ENCODE measurements at places on chromosomes 16 and 17.

GRCh38 chr16:27790546-27791403 lies 240.8 kb downstream of the KATNIP start:
- no peak for DNase-seq

- peak; percentile 21 for DNase-seq
Measured at GRCh38 chr16:25126820-25127232, 15.3 kb downstream of the LCMT1 start.

- no peak for DNase-seq
Measured at GRCh38 chr16:29154676-29155121, 169.8 kb downstream of the LAT start.

DNA sequence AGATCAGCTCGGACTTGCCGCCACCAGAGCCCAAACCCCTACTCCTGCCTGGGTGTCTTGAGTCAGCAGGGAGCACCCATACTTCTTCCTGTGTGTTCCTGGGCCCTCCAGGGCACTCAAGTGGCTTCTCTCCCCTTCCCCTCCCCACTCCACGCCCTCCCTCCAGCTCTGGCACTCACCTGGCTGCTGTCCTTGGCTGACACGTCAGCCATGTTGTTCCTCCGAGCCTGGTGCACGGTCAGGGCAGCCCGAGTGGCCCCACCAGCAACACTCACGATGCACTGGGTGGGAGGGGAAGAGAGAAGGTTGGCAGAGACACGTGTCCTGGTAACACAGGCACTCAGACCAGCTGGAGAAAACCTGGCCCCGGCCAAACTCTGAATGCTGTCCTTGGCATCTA lies 11.5 kb downstream of the RUSF1 start:
- no peak for DNase-seq

GRCh38 chr17:41589301-41589700 lies 2.6 kb upstream of the KRT14 start:
- no peak for DNase-seq

DNA sequence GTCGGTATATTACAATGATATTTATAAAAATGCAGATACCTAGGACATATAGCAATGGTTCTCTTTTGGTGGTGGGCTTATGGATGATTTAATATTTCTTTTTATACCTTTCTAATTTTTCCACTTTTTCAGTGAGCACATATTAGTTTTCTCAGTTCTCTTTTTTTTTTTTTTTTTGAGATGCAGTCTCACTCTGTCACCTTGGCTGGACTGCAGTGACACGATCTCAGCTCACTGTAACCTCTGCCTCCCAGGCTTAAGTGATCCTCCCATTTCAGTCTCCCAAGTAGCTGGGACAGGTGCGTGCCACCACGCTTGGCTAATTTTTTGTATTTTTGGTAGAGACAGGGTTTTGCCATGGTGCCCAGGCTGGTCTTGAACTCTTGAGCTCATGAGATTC lies 15.1 kb downstream of the MAP3K14 start:
- no peak for DNase-seq

DNA sequence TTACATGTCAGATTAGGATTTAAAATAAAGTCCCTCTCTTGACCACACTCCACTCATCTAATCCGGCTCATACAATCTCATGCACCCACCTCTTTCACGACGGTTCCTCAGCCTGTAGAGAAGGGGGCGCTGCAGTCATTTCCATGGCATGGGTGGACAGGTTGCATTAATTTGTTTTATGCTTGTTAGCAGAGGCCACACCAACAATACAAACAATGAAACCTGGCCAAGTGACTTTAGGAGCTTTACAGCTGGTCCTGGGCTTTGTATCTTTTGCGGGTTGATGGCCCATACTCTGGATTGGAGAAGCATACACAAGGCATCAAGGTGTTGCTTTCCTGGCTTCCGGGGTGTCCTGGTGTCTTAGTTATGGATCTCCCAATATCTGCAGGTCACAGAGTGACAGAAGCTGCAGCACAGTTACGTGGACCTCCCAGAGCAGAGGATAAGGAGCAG lies 9.7 kb upstream of the SNF8 start:
- DNase-seq = no peak

- no peak for DNase-seq
Measured at GRCh38 chr17:80566054-80566400, 21.4 kb downstream of the RPTOR start.

GRCh38 chr16:10920726-10921427 lies 21.4 kb downstream of the DEXI start:
- DNase-seq = no peak

- peak; percentile 19 for DNase-seq
Measured at GRCh38 chr17:27526604-27527002, 70.4 kb downstream of the KSR1 start.

- DNase-seq = no peak
Measured at GRCh38 chr16:84228256-84228838, 11.5 kb downstream of the KCNG4 start.

DNA sequence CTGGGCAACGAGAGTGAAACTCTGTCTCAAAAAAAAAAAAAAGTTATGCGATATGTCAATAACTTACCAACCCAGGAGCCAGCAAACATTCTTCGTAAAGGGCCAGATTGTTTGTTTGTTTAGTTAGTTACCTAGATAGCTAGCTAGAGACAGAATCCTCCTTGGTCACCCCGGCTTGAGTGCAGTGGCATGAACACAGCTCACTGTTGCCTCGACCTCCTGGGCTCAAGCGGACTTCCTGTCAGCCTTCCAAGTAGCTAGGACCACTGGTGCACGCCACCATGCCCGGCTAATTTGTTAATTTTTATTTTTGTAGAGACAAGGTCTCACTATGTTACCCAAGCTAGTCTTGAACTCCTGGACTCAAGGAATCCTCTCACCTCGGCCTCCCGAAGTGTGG lies 113.0 kb downstream of the LITAF start:
- DNase-seq = no peak

- DNase-seq = no peak
Measured at GRCh38 chr17:45910667-45911066, 16.3 kb downstream of the MAPT start.

GRCh38 chr17:41724476-41725050 lies 9.9 kb downstream of the HAP1 start:
- no peak for DNase-seq

DNA sequence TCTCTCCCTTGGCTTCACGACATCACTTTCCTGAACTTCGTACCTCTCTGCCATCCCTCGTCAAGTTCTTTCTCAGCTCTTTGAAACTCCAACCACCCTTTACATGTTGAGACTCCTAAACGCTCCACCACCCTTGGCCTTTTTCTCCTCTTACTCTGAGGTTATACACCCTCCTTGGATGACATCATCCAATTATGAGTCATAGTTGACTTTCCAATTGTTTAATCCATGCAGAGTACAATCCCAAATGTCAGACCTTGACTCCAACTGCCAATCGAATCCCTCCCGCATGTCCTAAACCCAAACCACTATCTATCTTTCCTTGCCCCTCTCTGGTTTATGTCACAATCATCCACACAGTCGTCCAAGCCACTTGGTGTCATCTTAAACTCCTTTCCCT lies 18.4 kb upstream of the C16orf82 start:
- DNase-seq = no peak

DNA sequence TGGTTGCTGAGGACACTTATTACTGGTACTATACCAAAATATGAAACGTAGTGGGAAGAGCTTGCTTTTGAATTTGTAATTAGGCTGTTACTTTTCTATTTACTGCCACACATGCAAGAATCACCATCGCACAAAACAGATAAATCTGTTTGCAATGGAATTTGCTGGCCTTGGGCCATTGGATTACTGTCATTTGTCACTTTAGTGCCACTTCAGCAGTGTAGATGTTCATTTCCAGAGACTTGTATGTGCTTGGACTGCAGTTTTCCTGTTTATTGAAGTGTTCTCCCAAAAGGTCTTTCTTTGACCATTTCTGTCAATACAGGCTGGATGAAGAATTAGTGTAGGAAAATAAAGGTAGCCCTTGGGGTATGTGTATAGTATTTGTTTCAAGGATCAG lies 4.5 kb downstream of the USP10 start:
- no peak for DNase-seq

DNA sequence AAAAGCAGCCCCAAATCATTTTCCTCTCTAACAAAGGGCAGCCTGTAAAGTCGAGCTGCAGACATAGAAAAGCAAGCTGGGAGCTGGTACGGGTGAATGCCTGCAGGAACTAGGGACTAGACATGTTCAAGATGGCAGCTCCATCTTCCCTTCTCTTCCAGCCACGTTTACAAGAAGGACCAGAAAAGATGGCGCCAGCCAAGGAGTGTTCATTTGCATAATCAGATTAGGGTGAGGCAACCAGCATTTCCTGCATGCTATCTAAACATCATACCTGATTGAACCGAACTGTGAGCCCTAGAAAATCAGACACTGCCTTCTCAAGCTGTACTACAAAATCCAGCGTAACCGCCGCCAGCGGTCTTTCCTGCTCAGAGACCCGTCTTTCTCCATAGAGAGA lies 896.8 kb downstream of the CDH11 start:
- DNase-seq = no peak

- DNase-seq = no peak
Measured at GRCh38 chr16:49993579-49993978, 31.4 kb upstream of the CNEP1R1 start.

DNA sequence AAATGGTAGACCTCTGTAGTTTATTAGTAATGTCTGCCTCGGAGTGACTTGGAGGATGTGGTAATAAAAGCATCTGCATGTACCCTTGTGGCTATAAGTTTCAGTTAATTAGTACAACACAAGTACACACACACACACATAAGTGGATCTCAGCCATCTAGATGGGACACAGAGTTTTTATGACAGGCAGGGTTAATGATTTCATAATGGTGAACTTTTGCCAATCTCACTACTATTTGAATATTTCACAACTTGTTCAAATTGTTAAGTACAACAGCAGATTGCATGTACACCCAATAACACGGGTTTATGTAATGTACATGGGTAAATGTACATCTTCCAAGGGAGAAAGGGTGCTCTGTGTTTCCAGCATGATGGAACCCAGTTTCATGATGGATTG lies 511.3 kb upstream of the HSBP1 start:
- DNase-seq = no peak

DNA sequence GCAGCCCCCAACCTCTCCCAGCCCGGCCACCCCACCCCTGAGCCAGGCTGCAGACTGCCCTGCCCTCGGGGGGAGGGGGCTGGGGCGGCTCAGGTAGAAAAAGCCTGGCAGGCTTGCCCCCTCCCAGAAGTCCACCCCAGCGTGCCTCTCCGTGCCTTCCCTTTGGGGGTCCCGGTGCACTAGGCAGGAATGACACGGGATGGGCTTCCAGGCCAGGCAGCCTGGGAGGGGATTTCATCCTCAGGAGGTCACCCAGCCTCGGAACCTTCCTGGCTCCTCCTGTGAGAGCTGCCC lies 185.0 kb downstream of the NTN1 start:
- DNase-seq = no peak

- no peak for DNase-seq
Measured at GRCh38 chr17:10136258-10136981, 62.0 kb downstream of the GAS7 start.

GRCh38 chr17:6567528-6568183 lies 11.3 kb upstream of the PITPNM3 start:
- no peak for DNase-seq

- no peak for DNase-seq
Measured at GRCh38 chr17:28898527-28898955, 1.0 kb upstream of the FLOT2 start.

Measured in stimulated activated CD4-positive, alpha-beta T cell treated with anti-CD3 and anti-CD28 coated beads, Interleukin-4, amount 100 ng/mL, for 4 hours (primary cell).